ENCODE measurements at places on chromosomes 4 and X.

DNA sequence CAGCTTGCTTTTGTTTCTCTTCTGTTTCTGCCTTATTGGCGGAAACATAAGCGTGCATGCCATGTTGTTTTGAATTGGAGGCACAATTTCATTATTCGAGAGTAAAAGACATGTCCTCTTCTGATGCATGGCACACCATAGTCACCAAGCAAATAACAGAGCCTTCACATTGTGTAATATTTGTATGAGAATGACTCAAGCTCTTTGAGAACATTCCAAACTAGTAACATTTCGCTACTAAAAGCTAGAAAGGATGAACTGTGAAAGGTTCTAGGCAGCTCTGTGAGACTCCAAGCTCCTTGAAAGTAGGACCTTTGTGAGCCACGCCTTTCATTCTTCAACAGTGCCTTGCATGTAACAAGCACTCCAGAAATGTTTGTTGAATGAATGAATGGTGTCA is 9.2 kb upstream of the ANXA3 start:
- peak; percentile 61 for DNase-seq

- DNase-seq, result peak; percentile 86
These were observed 73.8 kb upstream of the FREM3 start for GRCh38 chr4:143773998-143774895.

GRCh38 chr4:26022346-26023202 is 108.6 kb downstream of the SMIM20 start:
- DNase-seq, result peak; percentile 72

GRCh38 chrX:107563824-107564223 is 64.5 kb upstream of the PRPS1 start:
- DNase-seq, result no peak

DNA sequence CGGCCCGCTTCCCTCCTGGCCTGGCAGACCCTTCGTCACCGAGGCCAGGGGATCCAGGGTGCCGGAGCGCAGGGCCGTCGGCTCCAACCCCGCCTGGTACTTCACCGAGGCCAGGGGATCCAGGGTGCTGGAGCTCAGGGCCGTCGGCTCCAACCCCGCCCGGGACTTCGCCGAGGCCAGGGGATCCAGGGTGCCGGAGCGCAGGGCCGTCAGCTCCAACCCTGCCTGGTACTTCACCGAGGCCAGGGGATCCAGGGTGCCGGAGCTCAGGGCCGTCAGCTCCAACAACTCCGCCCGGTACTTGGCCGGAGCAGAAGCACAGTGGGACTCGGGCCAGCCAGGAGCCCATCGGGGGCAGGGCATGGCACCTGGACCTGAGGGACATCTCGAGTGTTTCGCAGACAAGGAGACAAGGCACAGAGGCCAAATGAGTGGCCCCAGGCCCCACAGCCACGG is 85.1 kb downstream of the FAM53A start:
- no peak for DNase-seq

GRCh38 chr4:1010395-1011021 is 918 bp upstream of the FGFRL1 start:
- peak; percentile 87 for DNase-seq

DNA sequence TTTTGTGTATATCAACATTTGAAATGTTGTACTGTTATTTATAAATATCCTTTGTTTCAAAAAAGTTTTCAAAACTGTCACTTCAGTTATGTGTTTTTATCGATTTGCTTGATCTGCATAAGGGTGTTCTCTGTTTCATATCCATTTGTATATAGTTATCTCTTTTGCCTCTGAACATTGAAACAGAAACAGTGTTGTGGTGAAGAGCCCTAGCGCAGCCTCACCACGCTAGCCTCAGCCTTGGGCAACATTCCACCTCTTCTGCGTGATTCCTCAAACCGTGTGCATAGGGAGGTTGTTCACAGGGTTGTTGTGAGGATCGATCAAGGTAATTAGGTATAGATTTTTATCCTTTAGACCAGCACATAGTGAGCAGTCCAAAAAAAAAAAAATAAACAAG is 287.0 kb upstream of the GALNT7 start:
- no peak for DNase-seq

GRCh38 chrX:9482837-9483236 is 18.0 kb downstream of the TBL1X start:
- DNase-seq, result no peak

All from choroid plexus epithelial cell (primary cell).